ENCODE measurements at places on chromosomes 1 and 21. TPM values are rescaled to one million over a fixed set of nuclear protein-coding genes. Genes with fewer than 3 reads are reported as not detected.

The IL20 gene
- not detected for total RNA-seq

DNA sequence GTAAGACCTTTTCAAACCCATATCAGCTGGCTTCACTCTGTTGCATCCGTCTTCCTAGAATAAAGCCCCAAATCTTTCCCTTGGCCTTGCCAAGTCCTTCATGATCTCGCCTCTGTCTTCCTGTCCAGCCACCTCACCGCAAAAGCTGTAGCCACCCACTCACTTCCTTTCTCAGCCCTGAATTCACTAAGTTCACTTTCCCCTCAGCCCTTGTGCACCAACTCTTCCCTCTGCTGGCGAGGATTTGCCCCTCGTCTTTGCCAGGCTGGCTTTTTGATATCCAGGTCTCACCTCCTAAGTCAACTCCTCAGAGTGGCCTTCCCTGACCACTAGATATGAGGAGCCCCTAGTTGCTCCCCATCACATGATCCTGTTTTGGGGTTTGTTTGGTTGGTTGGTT is 3.9 kb upstream of the COL16A1 start:
- H3K4me3 ChIP-seq, result no peak overlapping the region
- peaks cover 12% of the 10 kb centered on the region for H3K4me1 ChIP-seq
- no peaks in the 10 kb centered on the region for H3K27me3 ChIP-seq
- peak; percentile 42 for DNase-seq
- no peaks in the 10 kb centered on the region for H3K36me3 ChIP-seq
- no peak overlapping the region for H3K27ac ChIP-seq

DNA sequence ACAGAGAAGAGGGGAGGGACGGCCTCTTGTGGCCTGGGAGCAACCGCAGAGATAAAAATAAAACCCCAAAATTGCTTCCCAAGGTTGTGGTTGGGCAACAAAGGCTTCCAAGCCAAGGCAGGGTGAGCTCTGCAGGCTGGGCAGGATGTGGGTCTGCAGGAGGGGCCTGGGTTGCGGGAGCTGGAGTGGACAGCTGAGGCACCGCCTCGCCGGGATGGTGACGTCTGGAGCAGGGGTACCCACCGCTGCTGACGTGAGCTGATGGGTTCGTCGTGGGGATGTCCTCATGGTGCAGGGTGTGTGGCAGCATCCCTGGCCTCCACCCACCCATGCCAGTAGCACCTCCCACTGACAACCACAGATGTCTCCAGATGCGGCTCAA is 3.7 kb downstream of the AURKAIP1 start:
- no peaks in the 10 kb centered on the region for H3K27me3 ChIP-seq
- H3K36me3 ChIP-seq, result no peaks in the 10 kb centered on the region
- no peak overlapping the region for H3K27ac ChIP-seq

DNA sequence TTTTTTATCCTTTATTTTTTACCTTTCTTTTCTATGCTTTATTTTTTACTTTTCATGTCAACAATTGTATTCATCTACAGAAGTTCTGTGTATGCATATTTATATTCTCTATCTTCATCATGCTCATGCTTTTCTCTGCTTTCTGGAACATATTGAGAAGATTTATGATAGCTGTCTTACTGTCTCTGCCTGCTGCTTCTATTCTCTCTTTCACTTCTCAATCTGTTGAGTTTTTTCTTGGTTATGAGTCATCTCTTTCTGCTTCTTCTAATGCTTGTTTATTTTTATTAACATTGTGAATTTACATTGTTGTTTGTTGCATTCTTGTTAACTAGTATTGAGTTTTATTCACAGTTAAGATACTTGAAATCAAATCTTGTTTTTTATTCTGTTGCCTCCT is 22.6 kb downstream of the F5 start:
- DNase-seq, result no peak
- H3K36me3 ChIP-seq, result no peaks in the 10 kb centered on the region
- H3K4me3 ChIP-seq, result no peak overlapping the region
- H3K27ac ChIP-seq, result no peak overlapping the region

- no peak overlapping the region for H3K4me3 ChIP-seq
- no peaks in the 10 kb centered on the region for H3K36me3 ChIP-seq
- no peak overlapping the region for H3K27ac ChIP-seq
- no peak for DNase-seq
- H3K4me1 ChIP-seq, result no peaks in the 10 kb centered on the region
Measured at GRCh38 chr1:167418391-167418790, 99.9 kb downstream of the CD247 start.

The RNU1-2 gene
- total RNA-seq, result under 0.01 TPM

All from breast epithelium (tissue), 4 donors.